Fibroblast of upper back skin (primary cell): ENCODE measurements at places on chromosomes 3 and 15.

DNA sequence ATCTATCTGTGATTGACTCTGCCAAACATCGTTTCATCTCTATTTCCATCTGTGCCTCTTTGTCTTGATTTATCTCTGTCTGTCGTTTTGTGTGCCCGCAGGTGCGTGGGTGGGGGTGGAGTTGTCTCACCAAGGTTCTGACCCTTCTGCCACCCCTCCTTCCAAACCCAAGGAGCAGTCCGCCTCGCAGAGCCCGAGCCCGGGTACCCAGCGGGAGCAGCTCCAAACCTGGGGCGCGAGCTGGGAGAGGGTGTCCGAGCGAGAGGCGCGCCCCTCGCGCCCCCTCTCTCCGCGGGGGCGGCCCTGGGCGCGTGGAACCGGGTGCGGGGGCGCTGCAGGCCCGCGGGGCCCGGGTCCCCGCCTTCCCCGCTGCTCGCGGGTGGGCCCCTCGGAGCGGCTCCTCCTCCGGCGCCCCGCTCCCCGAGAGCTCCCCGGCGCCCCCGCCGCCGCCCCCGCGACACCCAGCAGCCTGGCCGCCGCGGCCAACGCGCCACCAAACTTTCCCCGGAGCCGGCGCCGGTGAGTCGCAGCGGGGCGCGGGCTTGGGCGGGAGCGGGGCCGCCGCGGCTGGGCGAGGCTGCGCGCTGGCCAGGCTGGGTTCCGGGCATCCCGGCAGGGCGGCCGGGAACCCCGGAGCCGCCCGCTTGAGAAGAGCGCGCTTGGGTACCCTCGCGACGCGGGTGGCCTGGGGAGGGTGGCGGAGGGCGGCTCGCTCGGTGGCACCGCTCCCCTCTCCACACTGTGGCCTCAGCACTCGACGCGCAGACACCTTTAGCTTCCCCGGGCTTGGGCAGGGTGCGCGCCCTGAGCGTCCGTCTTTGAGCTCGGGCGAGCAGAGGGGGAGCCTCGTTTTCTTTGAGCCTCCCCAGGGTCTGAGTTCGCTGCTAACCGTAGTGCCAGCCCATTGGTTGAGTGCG lies at the start of gene HRH1:
Gene HRH1 (plus strand): TSS at position 458 of the 917 bp plus-strand sequence. CDS start 104,545 bp downstream, outside the sequence.
- DNase-seq = no peak

DNA sequence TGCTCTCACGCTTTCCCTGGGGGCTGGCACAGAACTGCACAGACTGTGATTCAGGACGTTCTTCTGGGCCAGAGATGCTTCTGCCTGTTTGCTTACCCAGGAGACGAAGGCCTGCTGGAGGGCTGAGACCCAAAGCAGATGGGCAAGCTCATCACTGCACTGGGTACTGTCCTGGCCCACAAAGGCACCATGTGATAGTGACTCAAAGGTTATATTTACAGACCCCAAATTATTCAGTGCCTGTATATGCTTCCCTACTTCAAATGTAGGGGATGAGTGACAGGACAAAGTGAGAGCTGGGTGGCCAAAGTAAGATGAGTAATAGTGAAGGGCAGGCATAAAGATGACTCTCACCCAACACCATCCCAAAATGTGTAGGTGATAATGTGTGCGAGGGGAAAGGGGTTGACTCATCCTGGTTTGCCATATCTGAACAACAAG lies 127.4 kb downstream of the WDR76 start:
- DNase-seq = no peak

DNA sequence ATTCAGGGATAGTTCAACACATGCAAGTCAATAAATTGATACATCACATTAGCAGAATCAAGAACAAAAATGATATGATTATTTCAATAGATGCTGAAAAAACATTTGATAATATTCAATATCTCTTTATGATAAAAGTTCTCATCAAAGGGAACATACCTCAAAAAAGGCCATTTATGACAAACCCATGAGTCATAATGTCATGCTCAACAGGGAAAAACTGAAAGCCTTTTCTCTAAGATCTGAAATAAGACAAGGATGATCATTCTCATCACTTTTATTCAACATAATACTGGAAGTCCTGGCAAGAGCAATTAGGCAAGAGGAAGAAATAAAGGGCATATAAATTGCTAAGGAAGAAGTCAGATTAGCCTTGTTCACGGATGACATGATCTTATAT lies 54.1 kb upstream of the TMEM158 start:
- no peak for DNase-seq

GRCh38 chr15:42582569-42583375 lies 7.4 kb downstream of the STARD9 start:
- no peak for DNase-seq

DNA sequence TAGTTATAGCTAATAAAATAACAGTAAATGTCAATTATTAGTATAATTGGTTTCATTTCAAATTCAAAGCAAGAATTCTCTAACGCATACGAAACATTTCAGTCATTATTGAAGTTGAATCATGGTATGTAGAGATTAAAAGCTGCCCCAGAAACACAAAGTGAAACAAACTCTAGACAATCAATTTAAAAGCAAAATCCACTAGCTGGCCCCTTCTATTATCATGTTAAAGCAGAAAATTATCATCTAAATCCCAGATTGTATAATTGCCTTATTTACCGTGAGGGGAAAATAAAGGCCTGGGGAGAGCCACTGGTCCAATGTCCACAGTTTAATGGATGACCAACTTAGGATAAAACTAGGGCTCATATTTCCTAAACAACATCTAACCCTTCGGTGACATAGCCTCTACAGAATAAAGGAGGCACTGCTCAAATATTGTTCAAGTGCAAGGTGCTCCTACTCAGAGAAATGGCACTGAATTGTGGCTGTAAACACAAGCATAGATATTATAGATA lies 110.9 kb upstream of the THRB start:
- DNase-seq = no peak

DNA sequence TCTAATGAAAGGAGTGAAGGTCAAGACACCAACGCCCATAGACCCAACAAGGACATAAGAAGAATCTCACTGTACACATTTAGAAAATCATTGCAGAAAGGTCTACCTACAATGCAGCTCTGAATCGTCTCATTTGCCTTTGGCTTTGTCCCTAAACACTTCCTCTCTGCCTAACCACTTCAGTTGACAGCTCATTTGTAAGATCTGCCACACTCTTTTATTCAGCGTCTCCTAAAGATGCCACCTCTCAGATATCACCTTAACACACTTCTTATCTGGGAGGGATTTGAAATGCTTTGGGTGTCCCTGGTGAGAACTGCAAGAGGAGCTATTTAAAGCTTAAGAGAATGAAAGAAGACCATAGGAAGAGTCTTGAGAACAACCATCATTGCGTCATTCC lies 38.7 kb downstream of the RAB27A start:
- no peak for DNase-seq

DNA sequence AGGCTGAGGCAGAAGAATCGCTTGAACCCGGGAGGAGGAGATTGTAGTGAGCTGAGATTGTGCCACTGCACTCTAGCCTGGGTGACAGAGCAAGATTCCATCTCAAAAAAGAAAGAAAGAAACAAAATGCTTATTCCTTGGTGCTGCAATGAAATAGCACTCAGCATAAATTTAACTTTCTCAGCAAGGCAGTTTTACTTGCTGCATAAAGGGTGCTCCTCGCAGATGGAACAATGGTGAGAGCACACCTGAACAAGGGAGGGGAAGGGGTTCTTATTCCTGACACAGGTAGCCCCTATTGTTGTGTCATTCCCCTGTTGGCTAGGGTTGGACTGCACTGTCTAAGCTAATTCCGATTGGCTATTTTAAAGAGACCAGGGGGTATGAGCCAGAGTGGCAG lies 17.1 kb downstream of the PAK2 start:
- DNase-seq = no peak

- DNase-seq = no peak
Measured at GRCh38 chr3:65914032-65914739, 124.5 kb downstream of the MAGI1 start.
